Activated CD4-positive, alpha-beta T cell treated with anti-CD3 and anti-CD28 coated beads, Interleukin-2, Interleukin-4, amounts not matched to agents 100 ng/mL and 50 ng/mL, durations not matched to agents 16 hours and 8 hours (primary cell): ENCODE measurements at places on chromosomes 6 and 20.

GRCh38 chr6:117600008-117600743 lies 2.1 kb downstream of the GOPC start:
- peak; percentile 34 for DNase-seq

DNA sequence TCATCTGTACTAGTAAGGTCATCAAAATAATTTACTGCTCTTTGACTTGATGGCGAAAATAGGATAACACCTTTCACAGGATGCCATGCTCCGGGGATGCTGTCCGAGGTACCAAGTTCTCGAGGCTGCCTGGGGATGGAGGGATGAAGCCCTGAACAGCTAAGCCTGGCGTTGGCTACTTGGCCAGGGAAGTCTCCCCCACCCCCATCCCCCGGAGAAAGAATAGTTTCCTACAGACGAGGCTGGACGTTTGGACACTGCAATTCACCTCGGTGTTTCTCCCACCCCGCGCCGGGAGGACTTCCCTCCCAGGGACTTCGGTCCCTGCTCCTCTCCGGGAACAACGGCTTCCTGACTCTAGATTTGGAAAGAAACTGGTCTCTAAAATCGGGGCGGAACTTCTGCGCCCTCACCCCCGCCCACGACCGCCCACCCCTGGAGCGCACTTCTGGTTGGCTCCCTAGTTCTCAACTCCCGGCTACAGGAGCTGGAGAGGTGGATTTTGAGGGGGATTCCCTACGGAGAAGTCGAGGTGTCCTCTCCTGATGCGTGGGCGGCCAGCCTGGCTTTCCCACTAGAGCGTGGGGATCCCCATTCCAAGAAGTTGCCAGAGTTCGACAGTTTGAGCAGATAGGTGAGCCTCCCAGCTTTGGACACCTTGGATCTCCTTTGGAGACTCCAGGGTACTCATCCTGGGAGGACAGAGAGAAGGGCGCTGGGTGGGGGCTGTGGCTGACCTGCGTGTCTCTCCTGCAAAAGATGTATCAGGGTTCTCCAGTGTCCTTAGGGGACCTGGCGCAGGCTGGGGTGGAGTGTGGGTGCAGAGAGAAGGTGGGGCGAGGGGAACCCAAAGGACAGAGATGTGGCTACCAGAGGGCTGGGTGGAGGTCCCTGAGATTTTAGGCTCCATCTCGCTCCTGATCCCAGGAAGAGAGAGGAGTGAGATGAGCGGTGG lies 1.1 kb downstream of the PCSK2 start:
- no peak for DNase-seq

DNA sequence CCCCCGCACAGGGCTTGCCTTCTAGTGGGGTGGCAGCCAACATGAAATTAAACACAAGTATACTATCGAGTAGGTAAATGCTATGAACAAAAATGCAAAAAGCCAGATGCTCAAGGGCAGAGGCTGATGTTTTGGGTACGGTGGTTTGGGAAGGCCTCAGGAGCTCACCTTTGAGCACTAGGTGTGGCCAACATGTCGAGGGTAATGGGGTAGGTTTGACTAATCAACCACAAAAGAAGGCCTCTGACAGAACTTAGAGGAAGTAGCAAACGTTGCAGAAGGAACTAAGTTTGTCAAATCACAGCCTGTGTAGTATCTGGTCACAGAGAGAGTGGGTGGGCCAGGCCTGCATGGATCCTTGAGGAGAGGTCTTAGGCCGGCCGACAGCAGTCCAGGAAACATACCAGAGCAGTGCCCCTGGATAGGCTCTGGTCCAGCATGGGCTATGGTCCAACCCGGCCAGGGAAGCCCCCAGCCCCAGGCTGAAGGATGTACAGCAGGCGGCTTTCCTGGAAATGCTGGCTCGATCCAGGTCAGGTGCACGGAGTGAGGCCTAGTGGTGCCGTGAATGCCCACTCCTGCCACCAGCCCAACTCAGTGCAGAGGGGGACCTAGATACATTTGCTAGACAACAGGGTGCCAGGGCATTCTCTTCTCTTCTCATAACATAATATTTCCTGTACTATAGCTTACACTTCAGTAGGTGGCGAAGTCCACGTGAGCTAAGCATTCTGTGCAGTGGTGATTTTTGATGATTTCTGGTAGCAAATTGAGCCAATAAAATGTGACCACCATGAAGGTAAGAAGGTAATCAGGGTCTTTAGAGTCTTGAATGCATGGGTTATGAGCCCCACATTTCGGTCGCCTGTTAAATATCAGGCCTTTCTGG lies 56.3 kb upstream of the CD93 start:
- DNase-seq = peak; percentile 77

DNA sequence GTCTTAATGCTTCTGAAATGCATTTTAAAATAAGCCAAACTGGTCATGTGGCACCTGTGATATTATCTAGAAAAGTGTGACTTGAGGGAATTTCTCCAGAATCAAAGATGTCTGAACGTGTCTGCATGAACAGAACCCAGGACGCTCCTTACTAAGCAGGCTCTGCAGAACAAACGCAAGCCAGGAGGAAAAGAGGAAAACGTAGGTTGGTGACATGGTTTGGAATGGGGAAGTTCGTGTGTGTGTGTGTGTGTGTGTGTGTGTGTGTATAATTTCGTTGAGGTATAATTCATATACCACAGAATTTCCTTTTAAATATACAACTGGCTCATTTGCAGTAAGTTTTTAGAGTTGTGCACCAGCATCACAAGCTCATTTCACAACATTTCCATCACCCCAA lies 200.5 kb upstream of the FOXQ1 start:
- DNase-seq = no peak

GRCh38 chr6:89084954-89085353 lies 4.4 kb downstream of the PNRC1 start:
- DNase-seq = no peak

- peak; percentile 17 for DNase-seq
Observed at GRCh38 chr20:56630086-56630493, 984 bp downstream of the TFAP2C start.
